Activated CD8-positive, alpha-beta T cell treated with anti-CD3 and anti-CD28 coated beads for 36 hours (primary cell): ENCODE measurements at places on chromosomes 7 and 10. TPM values are rescaled to one million over a fixed set of nuclear protein-coding genes. Genes with fewer than 3 reads are reported as not detected.
A peak's percentile ranks its signal among the peaks of the same experiment; 100 is the strongest.

The INSYN2A gene
- not detected for total RNA-seq

The TACC2 gene
- total RNA-seq: not detected

The DNMBP gene
- total RNA-seq: 2.9 TPM

The LRCH4 gene
- 77.7 TPM for total RNA-seq

The PIP gene
- total RNA-seq: not detected

The CALCR gene
- not detected for total RNA-seq

The CWF19L1 gene
- 38.5 TPM for total RNA-seq

The EZH2 gene
- total RNA-seq: 112 TPM

DNA sequence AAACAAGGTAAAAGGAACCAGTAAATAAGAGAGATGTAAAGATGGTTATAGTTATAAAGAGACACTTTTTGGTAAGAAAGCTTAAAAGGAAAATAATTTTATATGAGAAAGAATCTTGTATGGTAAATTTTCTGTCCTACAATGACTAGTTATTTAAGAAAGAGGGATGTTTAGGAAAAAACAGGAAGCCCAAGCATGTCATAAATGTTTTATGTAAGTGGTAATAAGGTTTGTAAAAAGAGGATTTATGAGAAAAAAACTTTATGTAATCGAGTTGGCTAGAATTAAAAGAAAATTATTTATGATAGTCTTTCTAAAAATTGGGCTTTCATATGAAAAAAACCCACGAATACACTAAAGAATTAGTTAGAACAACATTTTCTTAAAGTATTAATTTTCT, 34.2 kb upstream of the CREB3L2 start:
- no peak overlapping the region for H3K27ac ChIP-seq
- no peaks in the 10 kb centered on the region for H3K4me1 ChIP-seq
- DNase-seq: no peak
- peaks cover 4% of the 10 kb centered on the region for H3K36me3 ChIP-seq
- peaks cover 21% of the 10 kb centered on the region for H3K27me3 ChIP-seq
- no peak overlapping the region for H3K4me3 ChIP-seq

- no peaks in the 10 kb centered on the region for H3K4me1 ChIP-seq
- H3K27me3 ChIP-seq: no peaks in the 10 kb centered on the region
- H3K4me3 ChIP-seq: no peak overlapping the region
Measured at GRCh38 chr7:25485026-25485425, 256.7 kb upstream of the NPVF start.

DNA sequence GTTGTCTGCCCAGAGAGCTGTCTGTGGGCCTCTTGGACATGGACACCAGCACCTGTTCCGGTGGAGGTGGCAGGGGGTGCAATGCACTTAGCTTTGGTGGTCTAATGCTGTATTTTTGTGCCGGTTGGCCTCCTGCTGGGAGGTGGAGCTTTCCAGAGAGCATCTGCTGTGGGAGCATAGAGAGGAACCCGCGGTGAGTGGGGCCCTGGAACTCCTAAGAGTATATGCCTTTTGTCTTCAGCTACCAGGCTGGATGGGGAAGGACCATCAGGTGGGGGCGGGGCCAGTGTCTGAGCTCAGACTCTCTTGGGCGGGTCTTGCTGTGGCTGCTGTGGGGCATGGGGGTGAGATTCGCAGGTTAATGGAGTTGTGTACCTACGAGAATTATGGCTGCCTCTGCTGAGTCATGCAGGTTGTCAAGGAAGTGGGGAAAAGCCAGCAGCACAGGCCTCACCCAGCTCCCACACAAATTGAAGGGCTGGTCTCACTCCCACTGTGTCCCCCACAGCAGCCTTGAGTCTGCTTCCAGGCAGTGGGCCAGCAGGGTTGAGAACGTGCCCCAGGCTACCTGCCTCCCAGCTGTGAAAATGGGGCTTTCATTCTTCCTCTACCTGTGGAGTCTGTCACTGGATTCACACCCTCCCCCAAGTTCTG, 29.0 kb downstream of the JAKMIP3 start:
- H3K4me1 ChIP-seq: peaks cover 3% of the 10 kb centered on the region
- peaks cover 27% of the 10 kb centered on the region for H3K27me3 ChIP-seq
- no peak overlapping the region for H3K4me3 ChIP-seq
- no peak overlapping the region for H3K27ac ChIP-seq
- DNase-seq: peak; percentile 29

- no peak for DNase-seq
- no peak overlapping the region for H3K4me3 ChIP-seq
- no peak overlapping the region for H3K27ac ChIP-seq
- H3K4me1 ChIP-seq: peaks cover 13% of the 10 kb centered on the region
Measured at GRCh38 chr10:97774811-97775294, 3.1 kb upstream of the SFRP5 start.

- no peak overlapping the region for H3K27ac ChIP-seq
- H3K27me3 ChIP-seq: peaks cover 9% of the 10 kb centered on the region
- DNase-seq: no peak
Measured at GRCh38 chr7:106486331-106486730, 174.6 kb downstream of the CCDC71L start.

DNA sequence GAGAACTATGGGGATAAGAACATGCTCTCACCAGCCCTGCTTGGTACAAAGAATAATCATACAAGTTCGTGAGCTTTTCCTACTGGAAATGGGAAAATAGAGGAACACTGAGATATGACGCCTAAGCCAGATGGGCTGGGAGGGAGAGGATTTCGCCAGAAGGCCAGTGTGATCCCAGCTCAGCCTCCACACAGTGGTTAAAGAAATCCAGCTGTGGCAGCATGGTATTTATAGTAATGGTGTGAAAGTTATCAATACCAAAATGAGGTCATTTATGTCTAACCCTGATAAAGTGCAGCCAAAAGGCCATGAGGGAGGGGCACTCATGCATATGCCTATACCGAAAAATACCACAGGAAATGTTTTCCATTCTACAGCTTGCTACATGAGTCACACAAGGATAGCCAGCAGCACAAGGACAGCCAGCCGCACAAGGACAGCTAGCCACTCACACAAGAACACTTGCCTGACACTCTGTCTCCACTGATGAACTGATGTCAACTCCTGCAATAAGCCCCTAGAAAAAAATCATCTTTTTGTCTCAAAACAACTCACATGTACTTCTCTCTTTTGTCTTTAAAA, 49.4 kb downstream of the FRMPD2 start:
- H3K27me3 ChIP-seq: peaks cover 8% of the 10 kb centered on the region
- H3K4me3 ChIP-seq: no peak overlapping the region
- no peak overlapping the region for H3K27ac ChIP-seq
- no peaks in the 10 kb centered on the region for H3K4me1 ChIP-seq
- H3K36me3 ChIP-seq: no peaks in the 10 kb centered on the region

DNA sequence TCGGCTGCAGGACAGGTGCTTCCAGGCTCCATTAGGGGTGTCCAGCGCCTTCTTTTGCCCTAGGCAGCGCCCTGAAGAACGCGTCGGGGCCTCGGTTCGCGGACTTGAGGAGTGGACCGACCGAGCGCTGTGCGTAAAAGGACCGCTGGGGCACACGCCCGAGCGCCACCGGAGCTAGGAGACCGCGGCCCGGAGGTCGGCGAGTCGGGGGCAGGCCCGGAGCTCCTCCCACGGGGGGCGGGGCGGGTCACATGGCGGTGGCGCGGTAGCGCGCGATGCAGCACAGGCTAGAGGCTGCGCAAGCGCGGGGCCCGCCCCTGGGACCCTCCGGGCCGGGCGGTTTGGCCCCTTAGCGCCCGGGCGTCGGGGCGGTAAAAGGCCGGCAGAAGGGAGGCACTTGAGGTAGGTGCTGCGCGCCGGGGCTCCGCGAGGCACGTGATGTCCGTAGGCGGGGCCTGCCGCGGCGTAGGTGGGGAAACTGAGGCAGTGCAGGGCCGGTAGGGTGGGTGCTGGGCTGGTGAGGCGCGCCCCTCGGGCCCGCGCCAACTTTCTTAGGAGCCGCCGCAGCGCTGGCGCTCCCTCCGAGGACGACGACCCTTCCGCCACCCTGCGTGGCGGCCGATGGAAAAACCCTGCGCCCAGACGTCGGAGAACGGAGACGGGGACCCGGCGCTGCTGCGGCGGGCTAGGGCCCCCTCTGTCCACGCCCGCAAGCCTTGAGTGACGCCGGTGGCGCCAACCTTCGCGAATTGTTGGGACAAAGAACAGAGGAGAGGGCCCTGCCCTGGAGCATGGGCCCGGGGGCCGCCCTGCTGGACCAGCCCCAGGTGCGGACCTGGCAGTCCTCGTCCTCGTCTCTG, at the start of gene PRXL2A:
Gene PRXL2A, plus strand, starts transcription at position 310 of the 860 bp plus-strand sequence. CDS start 11,917 bp downstream, outside the sequence.
- peak within 1 kb of the TSS; percentile 76 for H3K4me3 ChIP-seq
- DNase-seq: peak; percentile 92
- peak within 1 kb of the TSS; percentile 81 for H3K27ac ChIP-seq
- H3K4me1 ChIP-seq: peaks cover 34% of the 10 kb centered on the region

- no peak overlapping the region for H3K27ac ChIP-seq
- peaks cover 10% of the 10 kb centered on the region for H3K4me1 ChIP-seq
- no peak for DNase-seq
- H3K27me3 ChIP-seq: peaks cover 59% of the 10 kb centered on the region
Measured at GRCh38 chr10:75410132-75411005, 8.8 kb upstream of the ZNF503 start.

GRCh38 chr7:14762561-14762960, 140.0 kb downstream of the DGKB start:
- H3K27ac ChIP-seq: no peak overlapping the region
- no peaks in the 10 kb centered on the region for H3K36me3 ChIP-seq
- no peaks in the 10 kb centered on the region for H3K27me3 ChIP-seq
- no peak for DNase-seq
- H3K4me1 ChIP-seq: no peaks in the 10 kb centered on the region

GRCh38 chr10:70494536-70494935, 16.0 kb downstream of the PALD1 start:
- DNase-seq: peak; percentile 87
- H3K27me3 ChIP-seq: peaks cover 11% of the 10 kb centered on the region
- peak overlapping the region; percentile 50 for H3K27ac ChIP-seq
- H3K4me1 ChIP-seq: peaks cover 22% of the 10 kb centered on the region

DNA sequence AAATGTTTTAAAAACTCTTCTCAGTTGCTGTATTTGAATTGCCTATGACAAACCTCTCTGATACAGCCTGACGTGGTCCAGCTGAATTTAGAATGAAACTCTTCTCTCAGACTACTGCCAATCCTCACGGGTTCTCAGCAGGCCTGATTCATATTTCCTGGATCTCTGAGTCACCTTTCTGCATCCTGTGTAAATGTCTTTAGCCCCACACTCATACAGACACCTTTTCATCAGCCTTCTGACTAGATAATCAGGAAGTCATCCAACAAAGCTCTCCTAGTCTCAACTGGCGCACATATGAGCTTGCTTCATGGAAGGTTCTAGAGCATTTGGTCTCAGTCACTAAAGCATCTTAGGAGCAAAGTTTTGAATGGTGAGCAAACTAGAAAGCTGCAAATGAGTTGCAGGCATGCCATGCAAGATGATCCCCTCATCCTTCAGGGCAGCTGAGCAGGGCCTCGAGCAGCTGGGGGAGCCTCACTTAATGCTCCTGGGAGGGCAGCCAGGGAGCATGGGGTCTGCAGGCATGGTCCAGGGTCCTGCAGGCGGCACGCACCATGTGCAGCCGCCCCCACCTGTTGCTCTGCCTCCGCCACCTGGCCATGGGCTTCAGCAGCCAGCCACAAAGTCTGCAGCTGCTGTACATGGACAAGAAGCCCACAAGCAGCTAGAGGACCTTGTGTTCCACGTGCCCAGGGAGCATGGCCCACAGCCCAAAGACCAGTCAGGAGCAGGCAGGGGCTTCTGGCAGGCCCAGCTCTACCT, 182.8 kb downstream of the ARHGAP12 start:
- H3K4me1 ChIP-seq: peaks cover 32% of the 10 kb centered on the region
- peak; percentile 74 for DNase-seq
- no peaks in the 10 kb centered on the region for H3K27me3 ChIP-seq
- H3K4me3 ChIP-seq: no peak overlapping the region
